ENCODE measurements at places on chromosomes 2 and 18.

DNA sequence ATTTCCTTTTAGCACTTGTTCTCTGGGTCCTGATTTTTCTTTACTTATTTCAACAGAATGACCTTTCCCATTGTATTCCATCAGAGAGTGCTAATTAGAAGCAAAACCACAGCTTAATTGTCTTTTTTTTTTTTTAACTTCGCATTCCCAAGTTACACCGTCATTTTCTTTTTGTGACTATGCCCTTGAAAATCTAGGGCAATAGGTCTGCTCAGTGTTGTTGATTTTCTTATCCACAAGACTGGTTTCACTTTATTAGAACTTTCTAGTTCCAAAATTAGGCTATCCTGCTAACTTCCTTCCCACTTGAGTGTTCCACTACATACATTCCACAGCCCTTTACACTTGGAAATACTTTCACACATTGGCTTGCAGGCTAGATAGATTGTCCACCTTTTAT is 18.7 kb upstream of the ADAM17 start:
- DNase-seq, result no peak

- peak; percentile 72 for DNase-seq
These were observed 178.1 kb upstream of the PKDCC start for GRCh38 chr2:41869542-41870264.

GRCh38 chr2:86280191-86280667 is 57.2 kb downstream of the REEP1 start:
- no peak for DNase-seq

- no peak for DNase-seq
These were observed 112.5 kb downstream of the MREG start for GRCh38 chr2:215900843-215901242.

DNA sequence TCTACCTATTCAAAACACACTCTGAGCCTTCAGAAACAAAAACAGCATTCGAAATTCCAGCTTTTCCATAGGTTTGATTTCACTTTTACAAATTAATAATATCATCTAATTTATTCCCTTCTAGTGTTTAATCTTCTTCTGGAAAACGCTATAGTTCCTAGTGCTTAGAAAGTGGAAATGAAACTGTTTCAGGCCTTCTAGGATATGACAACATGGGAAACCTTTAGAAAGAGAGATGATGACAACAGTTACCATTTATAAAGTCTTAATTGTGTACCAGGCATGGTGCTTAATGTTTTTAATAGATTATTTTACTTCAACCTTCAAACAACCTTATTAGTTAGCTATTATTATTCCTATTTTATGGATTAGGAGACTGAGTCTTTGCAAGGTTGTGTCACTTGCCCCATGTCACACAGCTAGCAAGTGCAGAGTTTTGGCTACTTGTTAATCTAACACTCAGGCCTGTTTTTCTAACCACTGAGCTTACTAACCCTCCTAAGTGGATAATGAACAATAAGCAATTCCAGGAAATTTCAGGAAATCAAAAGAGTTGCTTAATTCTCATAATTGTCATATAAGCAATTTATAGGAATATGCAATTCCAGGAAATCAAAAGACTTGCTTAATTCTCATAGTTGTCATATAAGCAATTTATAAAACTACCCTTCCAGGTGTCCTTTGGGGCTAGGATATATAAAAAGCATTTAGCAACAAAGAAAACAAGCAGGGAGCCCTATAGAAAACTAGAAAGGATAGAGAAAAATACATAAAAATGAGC is 206.0 kb downstream of the ZNF521 start:
- no peak for DNase-seq

DNA sequence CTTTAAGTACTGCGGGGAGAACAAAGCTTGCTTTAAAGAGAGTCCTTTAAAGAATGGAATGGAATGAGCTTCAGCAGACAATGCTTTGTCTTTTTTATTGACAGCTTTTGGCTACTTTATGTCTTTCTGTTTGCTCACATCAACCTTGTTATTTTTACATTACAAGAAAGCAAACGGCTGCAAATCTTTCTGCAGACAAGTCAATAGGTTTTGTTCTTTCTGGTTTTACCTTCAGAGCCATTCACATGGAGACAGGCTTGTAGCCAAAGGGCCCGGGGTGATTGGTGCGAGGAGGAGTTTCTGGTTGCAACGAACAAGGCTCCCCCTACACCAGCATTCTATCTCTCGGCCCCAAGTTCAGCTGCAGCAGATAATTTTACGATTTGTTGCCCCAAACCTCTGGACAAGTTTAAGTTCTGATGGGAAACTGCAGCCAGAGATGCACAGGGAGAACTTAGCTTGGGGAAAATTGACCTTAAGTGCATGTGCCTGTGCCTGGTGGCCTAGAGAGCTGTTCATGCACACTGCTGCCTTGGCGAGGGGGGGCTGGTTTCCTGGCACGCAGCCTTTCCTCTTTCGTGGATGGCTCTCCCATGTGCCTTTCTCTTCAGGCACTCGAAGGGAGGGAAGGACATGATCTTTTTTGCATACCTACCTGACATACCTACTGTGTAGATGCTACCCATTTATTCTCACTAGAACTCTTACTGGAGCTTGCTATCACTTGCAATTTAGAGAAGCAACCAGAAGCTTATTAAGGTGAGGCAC is 543.2 kb downstream of the DCDC2C start:
- DNase-seq, result no peak

- no peak for DNase-seq
These were observed 133.4 kb upstream of the NABP1 start for GRCh38 chr2:191544461-191545062.

DNA sequence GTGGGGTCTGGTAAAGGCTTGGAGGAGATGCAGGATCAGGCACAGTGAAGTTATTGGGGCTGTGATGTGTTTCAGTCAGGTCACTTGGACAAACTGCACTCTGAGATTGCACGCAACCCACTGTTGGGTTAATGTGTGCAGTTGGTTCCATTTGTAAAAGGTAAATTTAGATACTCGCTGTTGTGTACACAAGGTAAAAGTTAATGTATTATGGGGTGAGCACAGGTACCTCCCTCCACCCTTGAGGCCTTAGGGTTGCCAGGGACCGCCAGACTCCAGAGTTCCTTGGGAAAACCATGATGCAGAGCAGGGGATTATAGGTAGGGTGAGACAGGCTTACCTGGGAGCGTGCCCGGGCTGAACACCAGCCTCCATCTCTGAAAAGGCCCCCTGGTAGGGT is 20.1 kb downstream of the IMPA2 start:
- no peak for DNase-seq

GRCh38 chr18:13137670-13138419 is 80.7 kb upstream of the LDLRAD4 start:
- DNase-seq, result no peak

GRCh38 chr2:122590524-122590923 is 835.1 kb downstream of the TSN start:
- no peak for DNase-seq

DNA sequence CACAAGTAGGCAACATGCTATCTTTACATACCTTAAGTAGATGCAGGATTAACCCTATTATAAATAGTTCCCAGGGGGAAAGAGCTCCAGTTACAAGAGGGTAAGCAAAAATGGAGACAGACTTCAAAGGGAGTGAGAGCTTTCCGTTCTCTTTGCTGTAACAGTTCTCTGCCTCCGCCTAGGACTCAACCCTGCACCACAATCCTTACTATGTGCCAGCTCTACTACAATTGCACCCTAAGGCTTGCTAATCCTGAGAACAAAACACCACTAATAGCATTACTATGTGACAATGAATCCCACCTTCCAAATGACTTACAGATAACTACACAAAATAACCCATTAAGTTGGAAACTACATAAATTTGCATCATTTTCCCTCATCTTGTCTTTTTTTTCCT is 7.7 kb downstream of the ZBTB14 start:
- no peak for DNase-seq

- no peak for DNase-seq
These were observed 109.9 kb downstream of the TMEM131 start for GRCh38 chr2:97885841-97886240.

DNA sequence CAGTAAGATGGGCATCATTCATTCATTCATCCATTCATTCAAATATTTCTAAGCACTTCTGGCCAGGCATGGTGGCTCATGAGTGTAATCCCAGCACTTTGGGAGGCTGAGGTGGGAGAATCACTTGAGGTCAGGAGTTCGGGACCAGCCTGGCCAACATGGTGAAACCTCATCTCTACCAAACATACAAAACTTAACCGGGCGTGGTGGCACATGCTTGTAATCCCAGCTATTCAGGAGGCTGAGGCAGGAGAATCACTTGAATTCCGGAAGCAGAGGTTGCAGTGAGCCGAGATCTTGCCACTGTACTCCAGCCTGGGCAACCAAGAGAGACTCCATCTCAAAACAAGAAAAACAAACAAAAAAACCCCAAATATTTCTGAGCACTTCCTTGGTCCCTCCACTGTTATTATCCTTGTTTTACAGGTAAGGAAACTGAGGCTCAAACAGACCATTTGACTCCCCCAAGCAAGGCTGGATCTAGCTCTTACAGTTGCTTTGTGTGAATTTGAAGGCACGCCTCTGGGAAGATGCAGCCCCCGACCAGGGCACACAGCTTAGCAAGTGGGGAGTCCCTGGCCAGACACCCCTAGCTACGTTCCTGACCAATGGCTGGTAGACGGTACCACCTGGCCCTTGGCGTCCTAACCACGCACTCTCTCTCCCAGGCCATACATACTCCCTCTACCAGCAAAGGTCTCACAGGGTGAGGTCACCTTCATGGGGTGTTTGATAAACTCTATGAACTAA is 50.6 kb upstream of the ODC1 start:
- peak; percentile 28 for DNase-seq

- DNase-seq, result no peak
These were observed 3.5 kb downstream of the POU3F3 start for GRCh38 chr2:104857262-104858005.

DNA sequence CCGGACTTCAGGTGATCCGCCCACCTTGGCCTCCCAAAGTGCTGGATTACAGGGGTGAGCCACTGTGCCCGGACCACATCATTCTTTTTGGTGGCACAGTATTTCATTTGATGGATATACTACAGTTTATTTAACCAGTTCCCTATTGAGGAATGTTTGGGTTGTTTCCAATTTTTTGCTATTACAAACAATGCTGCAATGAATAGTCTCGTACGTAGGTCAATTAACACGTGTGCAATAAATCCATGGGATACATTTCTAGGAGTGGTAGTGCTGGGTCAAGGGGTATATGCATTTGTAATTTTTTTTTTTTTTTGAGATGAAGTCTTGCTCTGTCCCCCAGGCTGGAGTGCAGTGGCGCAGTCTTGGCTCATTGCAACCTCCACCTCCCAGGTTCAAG is 28.4 kb upstream of the XPO1 start:
- no peak for DNase-seq

DNA sequence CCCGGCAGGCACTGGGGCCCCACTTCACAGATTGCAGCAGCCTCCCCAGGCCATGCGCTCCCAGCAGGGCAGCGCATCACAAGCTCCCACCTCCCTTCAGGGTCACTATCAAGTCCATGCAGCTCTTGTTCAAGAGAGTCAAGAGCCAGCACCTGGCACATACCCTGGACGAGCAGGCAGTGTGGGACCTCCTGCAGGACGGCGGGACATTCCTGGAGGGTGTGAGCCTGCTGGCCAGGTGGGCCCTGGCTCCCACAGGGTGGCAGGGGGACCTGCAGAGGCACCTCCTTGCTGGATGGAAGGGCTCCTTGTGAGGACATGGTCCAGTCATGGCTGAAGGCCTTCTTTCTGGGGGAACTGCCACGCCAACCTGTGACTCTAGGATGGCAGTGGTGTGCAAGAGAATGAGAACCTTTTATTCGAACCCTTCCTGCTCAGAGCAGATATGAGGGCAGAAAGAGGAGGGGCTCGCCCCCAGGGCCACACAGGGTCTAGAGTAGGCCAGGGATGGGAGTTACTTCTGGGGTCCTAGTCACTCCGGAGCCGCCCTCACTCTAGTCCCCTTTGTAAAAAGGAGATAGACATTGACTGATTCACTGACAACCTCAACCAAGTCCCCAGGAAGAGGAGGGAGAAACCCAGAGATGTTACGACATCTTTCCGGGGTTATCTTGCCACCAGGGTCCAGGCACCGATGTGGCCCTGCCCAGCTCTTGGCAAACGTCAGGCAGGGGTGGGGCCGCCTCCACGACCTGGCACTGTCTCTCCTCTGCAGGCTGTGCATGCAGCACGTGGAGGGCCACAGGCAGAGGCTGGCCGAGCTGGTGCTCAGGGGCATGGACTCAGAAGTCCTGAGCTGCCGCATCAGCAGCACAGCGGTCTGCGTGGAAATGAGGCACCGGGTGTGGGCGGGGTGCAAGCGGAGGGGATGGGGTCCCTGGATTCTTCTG is 31.3 kb downstream of the HJURP start:
- DNase-seq, result no peak

GRCh38 chr2:1790473-1790872 is 46.2 kb upstream of the PXDN start:
- DNase-seq, result no peak

DNA sequence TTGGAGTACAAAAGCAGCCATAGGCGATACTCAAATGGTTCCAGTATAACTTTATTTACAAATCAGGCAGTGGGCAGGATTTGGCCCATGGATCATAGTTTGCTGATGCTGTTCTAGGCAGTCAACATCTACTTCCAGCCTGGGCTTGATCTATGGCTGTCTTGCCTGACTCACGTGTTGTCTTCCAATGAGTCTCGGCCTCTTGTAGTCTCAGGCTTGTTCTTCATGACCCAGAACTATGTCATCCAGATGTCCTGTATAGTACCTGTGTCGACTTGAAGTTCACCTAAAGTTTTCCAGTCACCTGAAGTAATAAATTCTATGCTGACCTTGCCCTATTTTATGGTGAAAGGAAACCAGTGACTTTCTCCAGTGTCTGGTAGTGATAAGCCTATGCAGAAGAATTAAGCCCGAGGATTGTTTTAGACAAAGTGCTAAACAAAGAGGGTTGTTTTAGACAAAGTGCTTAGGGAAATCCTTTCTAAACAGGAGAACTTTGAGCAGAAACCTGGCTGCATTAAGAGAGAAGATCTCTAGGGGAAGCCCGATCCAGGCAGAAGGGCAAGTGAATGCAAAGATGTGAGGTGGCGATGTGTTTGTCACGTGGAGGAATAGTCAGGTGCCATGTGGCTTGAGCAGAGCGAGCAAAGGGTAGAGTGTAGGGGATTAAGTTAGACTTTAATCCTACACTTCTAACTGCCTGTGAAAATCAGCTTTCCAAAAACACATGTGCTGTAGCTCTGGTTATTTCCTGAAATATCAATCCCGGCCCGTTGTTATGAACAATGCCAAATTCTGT is 8.5 kb upstream of the THNSL2 start:
- DNase-seq, result no peak

- DNase-seq, result no peak
These were observed 373.8 kb downstream of the ZEB2 start for GRCh38 chr2:144146076-144146475.

GRCh38 chr2:9300829-9301453 is 94.3 kb downstream of the ASAP2 start:
- DNase-seq, result no peak

DNA sequence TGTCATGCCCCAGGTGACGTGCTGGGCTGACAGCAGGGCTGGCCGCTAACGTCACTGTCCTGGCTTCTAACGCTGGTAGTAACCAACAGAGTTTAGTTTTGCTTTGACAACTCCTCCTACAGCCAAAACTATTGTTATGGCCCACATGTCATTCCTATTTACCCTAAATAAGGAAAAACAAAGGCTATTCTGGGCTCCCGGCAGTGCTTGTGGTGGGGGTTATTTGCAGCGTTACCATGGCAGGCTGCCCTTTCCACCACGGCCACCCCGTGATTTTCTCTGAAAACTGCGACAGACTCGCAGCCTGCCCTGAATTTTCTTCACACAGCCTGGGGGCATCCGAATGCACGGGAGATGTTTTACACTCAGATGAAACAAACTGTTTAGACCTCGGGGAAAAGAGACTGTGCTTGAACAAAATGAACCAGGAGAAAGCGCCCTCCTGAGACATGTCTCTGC is 115.2 kb downstream of the FAM210A start:
- peak; percentile 44 for DNase-seq

- DNase-seq, result no peak
These were observed 77.3 kb downstream of the LPIN2 start for GRCh38 chr18:2935438-2936192.
